Fibroblast of skin of back (primary cell): ENCODE measurements at places on chromosomes 12 and 14.

DNA sequence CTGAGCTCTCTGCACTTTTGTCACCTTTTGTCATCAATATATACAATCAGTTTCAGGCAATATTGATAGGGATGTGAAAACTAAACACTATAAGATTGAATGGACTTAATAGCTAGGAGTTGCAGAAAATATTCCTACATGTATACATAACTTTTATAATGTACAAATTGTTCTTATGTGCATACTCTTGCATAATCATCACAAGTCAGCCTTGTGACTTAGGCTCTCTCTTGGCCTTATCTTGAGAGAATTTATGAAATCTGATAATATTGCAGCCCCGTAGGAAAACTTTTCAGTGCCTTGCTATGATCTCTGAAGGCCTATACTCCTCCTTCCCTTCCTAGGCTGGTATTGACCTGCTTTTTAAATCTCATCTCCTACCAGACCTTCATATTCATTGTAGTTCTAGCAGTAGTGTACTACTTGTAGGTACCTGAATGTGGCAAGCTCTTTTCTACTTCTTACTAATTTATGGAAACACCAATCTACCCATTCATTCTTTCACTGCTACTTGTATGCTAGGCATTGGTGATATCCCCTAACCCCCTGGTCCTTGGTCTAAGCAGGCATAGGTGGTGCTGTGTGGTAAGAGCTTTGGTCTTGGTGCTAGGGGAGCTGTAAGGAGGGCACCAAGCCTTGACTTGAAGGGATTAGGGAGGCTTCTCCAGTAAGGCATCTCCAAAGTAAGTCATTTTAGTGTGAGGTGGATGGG lies 100.0 kb downstream of the PRKCH start:
- DNase-seq: no peak

DNA sequence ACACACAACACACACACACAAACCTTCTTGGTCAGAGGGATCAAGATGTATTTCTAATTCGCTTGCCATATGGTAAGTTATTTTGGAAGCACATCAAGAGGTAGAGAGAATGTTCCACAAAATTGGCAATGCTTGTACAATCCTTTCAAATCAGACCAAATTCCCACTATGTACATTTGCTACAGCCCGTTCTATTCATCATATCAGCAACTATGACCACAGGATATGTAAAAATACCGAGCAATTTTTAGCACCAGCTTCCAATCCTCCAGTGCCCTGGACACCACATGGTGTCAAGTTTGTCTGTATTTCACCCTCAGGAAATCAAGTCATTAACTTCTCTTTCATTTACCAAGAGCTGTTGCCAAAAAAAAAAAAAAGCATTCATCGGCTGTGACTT lies 21.2 kb downstream of the TBX5 start:
- DNase-seq: no peak

- DNase-seq: peak; percentile 17
These were observed 599.8 kb upstream of the TMEM132C start for GRCh38 chr12:127667131-127667685.

DNA sequence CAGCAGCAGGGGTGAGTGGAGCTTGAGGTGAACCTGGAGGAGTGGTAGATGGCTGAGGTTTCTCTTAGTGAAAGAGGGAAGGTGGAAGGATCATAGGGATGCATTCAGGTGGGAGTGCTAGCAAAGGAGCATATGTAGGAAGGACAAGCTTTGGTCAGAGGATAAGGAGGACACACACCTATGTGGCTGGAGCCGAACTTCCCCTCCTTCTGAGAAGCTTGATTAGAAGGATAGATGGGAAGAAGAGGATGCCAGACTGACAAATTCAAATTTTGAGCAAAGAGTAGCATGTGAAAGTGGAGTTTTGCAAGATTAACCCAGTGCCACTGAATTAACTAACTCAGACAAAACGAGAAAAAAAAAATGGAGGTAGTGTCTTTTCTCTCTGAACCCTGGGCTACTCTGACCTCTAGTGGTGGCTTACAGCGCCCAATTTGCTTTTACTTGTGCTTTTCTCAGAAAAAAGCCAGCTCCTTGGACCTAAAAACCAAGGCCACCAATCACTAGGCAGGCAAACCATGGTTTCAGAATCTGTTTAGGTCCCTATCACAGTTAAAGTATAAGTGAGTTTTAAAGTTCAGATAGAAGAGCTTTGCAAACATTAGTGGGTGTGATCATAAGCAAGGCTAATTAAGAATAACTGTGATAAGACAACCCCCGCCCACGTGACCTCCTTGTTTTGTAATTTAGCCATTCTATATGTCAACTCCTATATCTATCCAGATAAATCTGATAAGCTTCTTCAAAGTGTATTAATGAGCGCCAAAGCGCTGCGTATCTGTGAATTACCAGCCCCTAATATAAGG lies 15.5 kb downstream of the EMP1 start:
- DNase-seq: peak; percentile 75
